ENCODE measurements at places on chromosomes 2 and 18.

GRCh38 chr2:118687192-118687591, 160.3 kb downstream of the EN1 start:
- DNase-seq = no peak

GRCh38 chr2:226383461-226383860, 416.2 kb downstream of the IRS1 start:
- DNase-seq = no peak

DNA sequence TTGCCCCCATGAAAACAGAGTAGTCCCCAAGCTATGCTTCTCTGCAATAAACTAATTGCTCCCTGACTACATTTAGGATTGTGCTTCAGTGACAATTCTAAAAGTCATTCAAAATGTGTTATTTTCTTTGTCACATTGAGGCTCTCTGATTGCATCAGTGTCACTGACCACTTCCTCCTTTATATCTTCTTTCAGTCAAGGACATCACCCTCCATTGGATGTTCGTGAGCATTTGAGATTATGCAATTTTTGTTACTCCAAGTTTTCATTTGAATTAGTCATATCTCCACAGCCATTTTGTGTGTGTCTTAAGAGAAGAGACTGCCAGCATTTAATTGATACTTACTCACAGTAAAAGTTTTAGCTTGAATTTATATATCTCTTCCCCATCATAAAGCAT, 780.8 kb upstream of the GCFC2 start:
- DNase-seq = no peak

DNA sequence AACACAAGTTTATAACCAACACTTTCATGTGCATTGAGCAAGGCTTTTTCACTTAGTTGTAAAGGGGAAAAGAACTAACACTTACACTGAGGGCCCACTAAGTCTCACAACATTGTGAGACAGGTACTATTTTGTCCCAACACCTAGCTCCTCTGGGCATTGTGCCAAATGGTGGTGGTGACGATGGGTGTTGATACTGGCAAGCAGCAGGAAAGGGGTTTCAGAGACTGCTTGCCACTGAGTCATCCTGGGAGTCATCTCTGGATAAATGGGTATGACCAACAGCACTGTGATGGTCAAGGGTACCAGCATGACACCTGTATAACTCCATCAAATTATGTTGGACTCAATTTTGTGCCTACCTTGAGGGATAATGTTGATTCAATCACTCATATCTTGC, 138.8 kb upstream of the ITGA6 start:
- DNase-seq = peak; percentile 10

GRCh38 chr2:85644909-85645308, 23.1 kb downstream of the SFTPB start:
- DNase-seq = no peak

- no peak for DNase-seq
These were observed 319.7 kb downstream of the CYP26B1 start for GRCh38 chr2:71827973-71828372.

DNA sequence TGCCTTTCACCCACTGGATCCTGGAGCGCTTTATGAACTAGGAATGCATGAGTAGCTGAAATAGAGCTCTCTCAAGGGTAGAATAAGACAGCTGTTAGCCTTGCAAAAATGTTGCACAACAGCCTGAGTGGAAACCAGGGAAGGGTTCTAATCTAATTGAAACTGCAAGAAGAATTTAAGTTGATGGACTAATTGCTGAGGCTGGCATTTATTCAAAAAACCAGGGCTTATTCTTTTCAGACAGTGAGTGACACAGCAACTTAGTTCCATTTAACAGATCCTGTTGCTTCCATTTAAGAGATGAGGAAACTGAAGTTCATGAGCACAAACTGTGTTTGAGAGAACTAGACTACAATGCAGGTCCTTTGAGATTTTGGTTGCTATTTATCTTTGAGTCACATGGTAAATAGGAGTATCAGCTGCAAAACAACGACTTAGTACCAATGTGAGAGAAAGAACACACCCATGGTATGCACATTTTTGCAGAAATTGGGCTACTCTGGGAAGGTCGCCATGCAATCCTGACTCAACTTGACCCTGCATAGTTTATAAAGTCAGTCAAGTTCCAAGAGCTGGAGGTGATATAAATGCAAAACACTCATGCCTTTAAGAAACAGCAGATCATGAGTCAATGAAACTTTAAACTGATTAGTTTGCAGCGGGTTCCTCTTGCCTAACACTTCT, 76.4 kb upstream of the PARD3B start:
- no peak for DNase-seq

- no peak for DNase-seq
These were observed 11.1 kb downstream of the ITPRID2 start for GRCh38 chr2:181902625-181903024.

Measured in activated T-helper 1 cell treated with anti-CD3 and anti-CD28 coated beads, Interleukin-2, amount 50 U/mL, for 16 hours (primary cell).